NB4 (cell line): ENCODE measurements at places on chromosomes 2 and 18.

DNA sequence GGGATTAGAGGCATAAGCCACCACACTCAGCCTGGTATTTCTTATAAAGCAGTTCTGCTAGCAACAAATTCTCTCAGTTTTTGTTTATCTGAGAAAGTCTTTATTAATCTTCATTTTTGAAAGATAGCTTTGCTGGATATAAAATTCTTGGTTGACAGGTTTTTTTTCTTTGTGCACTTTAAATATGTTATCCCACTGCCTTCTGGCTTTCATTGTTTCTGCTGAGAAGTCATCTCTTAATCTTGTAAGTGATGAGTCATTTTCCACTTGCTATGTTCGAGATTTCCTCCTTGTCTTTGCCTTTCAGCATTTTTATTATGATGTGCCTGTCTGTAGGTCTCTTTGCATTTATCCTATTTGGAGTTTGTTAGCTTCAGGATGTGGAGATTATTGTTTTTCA, 5.9 kb upstream of the ELAC1 start:
- no peak for DNase-seq

DNA sequence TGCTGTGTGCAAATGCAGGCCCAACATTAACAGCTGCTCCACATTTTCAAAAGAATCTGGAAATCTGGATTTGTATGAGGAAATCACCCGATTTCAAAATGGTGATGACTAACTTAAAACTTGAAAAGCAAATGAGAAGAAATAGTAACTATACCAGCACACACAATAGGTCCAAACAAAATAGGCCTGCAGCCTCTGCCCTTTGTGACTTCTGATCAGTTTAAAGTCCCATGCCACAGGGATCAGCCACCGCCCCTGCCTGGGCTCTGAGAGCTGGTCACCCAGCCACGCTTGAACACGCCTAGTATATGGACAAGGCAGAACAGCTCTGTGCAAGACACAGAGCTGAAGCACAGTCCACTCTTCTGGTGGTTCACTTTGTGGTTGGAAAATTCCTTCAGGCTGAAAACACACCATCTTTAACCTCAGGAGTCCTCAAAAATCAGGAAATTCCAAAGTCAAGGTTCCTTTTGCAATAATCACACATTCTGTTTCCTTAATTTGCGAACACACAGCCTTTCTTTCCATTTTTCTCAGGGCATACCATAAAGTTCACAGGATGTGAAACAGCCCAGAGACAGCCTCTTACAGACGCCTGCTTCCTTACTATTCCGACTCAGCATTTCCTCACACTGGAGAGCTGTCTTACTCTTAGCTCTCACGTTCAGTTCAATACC, 150.1 kb upstream of the RIOK3 start:
- no peak for DNase-seq

DNA sequence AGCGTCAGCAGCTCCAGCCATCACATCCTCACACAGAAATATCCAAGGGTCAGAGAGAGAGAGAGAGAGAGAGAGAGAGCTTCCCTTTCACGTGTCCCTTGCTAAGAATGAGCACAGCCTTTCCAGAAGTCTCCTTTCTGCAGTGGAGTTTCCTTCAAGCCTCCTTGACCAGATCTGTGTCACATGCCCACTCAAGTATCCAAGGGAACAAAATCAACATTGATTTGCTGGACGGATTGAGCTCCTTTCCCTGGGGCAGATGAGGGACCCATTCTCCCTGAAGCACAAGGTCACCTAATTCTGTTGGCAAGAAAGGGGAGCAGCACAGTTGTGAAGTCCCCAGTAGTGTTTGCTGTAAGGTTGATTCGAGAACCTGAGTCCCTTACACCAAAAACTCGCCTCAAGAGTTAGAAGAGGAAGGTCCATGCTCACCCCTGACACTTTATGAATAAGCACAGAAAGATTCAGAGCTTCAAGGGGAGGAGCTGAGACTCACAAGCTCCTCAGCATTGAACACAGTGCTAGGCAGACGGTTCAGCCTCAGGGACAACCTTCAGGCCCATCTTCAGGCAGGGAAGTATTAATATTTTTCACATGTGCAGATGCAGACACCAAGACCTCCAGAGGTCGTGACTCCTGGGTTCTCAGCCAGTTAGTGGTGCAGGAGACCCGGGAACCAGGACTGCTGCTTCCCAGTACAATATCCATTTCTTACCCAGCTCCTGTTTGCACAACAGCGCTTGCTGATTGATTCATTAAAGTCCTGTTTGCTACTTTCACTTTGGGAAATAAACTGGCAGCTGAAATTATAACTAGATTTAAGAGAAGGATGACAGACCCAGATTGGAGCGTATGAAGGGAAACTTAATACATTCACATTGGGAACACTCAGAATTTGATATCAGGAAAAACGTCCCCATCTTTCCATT, 38.2 kb upstream of the MARCO start:
- DNase-seq, result peak; percentile 10

- DNase-seq, result no peak
Observed at GRCh38 chr2:170404846-170405245, 226.9 kb downstream of the MYO3B start.

- DNase-seq, result peak; percentile 37
Observed at GRCh38 chr2:41400088-41400665, 647.6 kb upstream of the PKDCC start.

DNA sequence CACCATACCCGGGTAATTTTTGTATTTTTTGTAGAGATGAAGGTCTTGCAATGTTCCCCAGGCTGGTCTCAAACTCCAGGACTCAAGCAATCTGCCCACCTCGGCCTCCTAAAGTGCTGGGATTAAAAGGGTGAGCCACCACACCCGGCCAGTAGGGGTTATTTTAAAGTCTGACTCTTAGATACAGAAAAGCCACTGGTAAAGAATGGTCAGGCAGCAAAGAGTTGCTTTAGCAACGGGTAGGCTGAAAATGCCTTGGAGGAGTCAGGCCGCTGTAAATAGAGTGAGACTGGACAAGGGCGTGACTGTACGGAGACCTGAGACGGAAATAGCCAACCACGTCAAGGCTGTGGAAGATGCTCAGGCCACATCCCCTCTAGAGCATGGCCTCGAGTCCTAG, 54.2 kb downstream of the ACKR3 start:
- DNase-seq, result no peak

- no peak for DNase-seq
Observed at GRCh38 chr2:225771701-225772100, 372.2 kb downstream of the NYAP2 start.

GRCh38 chr18:39403121-39403520, 1837.5 kb upstream of the CELF4 start:
- DNase-seq, result no peak

GRCh38 chr2:168997118-168997521, 34.0 kb downstream of the ABCB11 start:
- DNase-seq, result no peak

GRCh38 chr2:239394346-239394945, 6.4 kb downstream of the HDAC4 start:
- no peak for DNase-seq

DNA sequence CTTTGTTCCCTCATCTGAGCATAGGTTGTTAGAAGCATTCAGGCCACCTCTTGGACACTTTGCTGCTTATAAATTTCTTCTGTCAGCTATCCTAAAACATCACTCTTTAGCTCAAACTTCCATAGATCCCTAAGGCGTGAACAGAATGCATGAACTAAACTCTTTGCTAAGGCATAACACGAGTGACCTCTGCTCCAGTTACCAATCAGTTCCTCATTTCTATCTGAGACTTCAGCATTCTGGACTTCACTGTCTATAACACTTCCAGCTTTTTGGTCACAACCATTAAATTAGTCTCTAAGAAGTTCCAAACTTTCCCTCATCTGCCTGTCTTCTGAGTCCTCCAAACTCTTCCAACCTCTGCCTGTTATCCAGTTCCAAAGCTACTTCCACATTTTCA, 8.3 kb upstream of the VWA3B start:
- DNase-seq, result no peak

- DNase-seq, result peak; percentile 28
Observed at GRCh38 chr2:9708683-9709538, 78.1 kb upstream of the YWHAQ start.

- no peak for DNase-seq
Observed at GRCh38 chr2:134716721-134717243, 2.0 kb downstream of the TMEM163 start.

DNA sequence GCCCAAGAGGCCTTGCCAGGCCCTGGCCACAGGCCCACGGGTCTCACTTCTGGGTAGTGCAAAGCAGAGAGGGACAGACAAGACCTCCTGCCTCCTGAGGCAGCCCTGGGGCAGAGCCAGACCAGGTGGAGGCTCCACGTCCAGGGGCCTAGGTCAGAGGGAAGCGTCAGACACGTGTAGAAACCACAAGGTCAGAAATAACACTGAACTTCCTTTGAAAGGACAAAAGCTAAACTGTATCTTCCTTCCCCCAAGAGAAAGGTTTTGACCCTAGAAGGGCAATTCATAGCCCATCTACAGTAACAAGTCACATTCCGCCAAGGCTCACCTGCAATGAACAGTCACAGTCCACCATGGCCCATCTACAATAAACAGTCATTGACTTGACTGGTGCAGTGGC, 17.9 kb downstream of the SDC1 start:
- DNase-seq, result no peak

- no peak for DNase-seq
Observed at GRCh38 chr2:82268446-82268845, 1963.9 kb upstream of the LRRTM1 start.

DNA sequence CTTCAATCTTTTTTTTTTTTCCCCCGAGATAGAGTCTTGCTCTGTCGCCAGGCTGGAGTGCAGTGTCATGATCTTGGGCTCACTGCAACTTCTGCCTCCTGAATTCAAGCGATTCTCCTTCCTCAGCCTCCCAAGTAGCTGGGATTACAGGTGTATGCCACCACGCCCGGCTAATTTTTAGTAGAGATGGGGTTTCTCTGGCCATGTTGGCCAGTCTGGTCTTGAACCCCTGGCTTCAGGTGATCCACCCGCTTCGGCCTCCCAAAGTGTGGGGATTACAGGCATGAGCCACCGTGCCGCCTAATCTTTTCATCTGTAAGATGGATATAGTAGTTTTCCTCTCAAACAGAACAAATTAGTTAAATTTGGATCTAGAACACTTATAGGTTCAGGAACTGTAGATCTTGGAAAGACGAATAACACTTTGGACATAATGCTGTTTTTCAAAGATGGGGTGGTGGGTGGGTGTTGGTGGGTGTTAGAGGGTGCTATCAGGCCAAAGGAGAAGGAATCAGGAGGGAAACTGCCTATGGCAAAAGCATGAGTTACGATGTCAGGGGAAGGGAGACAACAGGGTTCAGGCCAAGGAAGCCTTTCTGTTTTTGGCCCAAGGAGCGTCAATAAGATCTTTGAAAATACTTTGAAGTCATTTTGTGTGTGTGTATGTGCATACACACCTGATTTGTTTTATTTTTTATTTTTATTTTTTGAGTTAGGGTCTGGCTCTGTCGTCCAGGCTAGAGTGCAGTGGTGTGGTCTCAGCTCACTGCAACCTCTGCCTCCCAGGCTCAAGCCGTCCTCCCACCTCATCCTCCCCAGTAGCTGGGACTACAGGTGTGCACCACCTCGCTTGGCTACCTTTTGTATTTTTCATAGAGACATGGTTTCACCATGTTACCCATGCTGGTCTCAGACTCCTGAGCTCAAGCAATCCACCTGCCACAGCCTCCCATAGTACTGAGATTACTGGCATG, 6.8 kb downstream of the RPL37A start:
- peak; percentile 45 for DNase-seq

DNA sequence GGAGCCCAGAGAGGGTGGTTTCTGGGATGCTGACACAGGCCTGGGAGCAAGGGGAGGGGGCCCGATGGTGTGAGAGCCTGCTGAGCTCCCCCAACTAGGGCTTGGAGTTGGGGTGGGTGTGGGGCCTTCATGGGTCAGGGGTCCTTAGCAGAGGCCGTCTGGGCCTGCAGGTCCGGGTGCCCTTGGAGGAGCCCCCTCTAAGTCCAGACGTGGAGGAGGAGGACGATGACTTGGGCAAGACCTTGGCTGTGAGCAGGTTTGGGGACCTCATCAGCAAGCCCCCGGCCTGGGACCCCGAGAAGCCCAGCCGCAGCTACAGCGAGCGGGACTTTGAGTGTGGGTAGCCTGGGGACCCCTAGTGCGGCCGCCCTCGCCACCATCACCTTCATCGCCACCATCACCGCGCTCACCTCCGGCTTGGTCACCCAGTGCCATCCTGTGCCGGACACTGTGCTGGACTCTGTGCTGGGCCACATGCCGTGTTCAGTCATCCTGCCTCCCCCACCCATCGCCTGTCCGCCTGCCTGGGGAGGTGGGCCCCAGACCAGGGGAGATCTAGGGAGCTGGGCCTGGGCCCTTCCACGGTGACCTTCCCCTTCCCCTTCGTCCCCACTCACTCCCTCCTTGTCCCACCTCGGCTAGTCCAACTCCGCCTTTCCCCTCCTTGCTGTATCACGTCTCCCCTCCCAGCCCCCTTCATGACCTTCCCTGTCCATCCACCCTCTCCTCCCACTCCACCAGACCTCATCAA, 980 bp downstream of the SLC4A3 start:
- no peak for DNase-seq

DNA sequence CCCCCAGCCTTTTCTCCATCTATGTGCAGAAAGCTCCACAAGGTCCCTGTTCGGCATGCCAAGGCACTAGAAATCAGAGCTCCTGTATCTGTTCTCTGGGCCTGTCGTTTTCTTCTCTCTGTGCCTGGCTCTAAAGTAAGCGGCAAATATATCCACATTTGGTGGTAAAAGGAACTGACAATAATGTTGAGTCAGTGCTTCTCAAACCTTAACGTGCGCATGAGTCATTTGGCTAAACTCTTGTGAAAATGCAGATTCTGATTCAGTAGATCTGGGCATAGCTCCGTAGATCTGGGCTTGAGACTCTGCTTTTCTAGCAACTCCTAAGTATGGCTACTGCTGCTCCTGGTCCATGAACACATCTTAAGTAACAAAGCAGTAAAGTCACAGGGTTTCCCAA, 16.5 kb upstream of the ACSL3 start:
- peak; percentile 89 for DNase-seq

GRCh38 chr18:45151645-45152044, 463.6 kb upstream of the SLC14A2 start:
- no peak for DNase-seq

DNA sequence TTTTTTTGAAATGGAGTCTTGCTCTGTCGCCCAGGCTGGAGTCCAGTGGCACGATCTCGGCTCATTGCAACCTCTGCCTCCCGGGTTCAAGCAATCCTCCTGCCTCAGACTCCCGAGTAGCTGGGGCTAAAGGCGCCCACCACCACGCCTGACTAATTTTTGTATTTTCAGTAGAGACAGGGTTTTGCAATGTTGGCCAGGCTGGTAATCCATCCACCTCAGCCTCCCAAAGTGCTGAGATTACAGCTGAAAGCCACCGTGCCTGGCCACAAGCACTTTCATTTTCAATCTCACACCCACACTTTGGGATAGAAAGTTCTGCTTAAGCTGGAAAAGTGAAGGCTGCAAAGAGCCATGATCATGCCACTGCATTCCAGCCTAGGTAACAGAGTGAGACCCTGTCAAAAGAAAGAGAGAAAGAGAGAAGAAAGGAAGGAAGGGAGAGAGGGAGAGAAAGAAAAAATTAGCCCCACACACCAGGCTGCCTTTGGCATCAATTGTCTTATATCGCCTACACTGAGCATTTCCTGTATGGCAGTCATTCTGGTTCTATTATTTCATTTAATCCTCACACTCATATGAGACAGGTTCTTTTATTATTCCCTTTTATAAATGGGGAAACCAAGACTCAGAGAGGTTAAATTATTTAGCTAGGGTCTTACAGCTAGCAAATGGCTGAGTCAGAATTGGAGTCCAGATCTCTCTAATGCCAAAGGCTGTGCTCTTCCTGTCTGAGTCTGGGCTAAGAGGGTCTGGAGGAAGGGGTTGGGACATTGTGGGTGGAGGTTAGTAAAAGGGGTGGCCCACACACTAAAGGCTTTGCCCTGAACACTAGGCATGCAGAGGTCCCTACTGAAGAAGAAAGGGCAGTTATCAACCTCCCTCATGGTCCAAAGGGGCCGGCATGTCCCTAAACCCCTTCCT, 37.9 kb upstream of the PKDCC start:
- DNase-seq, result no peak

GRCh38 chr2:64750001-64750816, 96.5 kb upstream of the SERTAD2 start:
- peak; percentile 62 for DNase-seq
